Testis (tissue), 5 donors: ENCODE measurements at places on chromosomes 7 and 10. TPM values are rescaled to one million over a fixed set of nuclear protein-coding genes. Genes with fewer than 3 reads are reported as not detected.

- no peak for DNase-seq
Observed at GRCh38 chr10:1094112-1095057, 38.2 kb downstream of the WDR37 start.

DNA sequence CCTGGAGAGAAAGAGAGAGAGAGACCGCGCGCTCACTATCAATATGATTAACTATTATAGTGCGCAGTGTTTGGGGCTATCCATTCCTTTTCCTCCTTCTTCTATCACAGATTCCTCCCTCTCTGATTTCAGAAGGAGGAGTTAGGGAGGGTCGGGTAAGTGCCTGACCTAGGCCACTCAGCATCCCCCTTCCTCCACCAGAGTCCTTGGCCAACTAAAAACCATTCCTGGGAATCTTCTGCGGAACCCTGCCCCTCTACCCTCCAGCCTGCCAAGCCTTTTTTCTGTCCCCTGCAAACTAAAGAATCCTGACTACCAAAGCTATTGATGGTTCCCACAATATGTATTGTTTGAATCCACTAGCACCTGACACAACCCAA, 256.2 kb upstream of the NFE2L3 start:
- no peak for DNase-seq

GRCh38 chr7:157779206-157779605, 442.4 kb downstream of the DNAJB6 start:
- DNase-seq, result no peak

- no peak for DNase-seq
Observed at GRCh38 chr7:154984601-154985188, 18.2 kb downstream of the PAXIP1 start.

Gene WDR37
- 29.3 TPM for total RNA-seq

Gene GNG11
- total RNA-seq, result 3.9 TPM

Gene FEZF1
- 5.6 TPM for total RNA-seq
